Nephron progenitor cell (in vitro differentiated cells): ENCODE measurements at places on chromosomes 6 and 20.

- no peak for DNase-seq
Measured at GRCh38 chr6:47162793-47163192, 120.7 kb upstream of the ADGRF1 start.

DNA sequence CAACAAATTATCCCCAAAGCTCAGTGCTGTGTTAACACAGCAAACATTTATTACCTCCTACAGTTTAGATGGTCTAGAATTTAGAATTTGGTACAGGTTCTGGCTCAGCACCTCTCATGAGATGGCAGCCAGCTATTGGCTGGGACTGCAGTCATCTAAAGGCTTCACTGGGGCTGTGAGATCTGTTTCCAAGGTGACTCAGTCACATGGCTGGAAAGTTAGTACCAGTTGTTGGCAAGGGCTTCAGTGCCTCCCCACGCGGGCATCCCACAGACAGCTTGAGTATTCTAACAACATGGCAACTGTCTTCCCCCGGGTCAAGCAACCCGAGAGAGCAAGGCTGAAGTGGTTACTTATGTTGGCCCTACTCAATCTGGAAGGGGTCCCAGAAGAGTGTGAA is 44.8 kb upstream of the F13A1 start:
- DNase-seq, result no peak

DNA sequence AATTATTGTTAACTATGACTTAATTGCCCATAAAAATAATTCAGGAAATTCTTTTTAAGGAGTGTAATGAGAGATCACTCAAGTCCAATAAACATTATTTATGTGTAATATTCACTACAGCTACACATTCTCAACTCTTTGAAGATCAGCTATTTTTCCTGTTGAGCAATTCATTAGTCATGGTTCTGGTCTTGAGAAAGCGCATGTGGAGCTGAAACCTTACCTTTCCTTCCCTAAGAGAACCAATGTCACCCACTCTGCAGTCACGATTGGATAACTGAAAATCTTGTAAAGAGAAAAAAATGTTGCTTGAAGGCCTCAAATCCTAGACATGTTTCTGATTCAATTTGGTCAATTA is 736.9 kb upstream of the MARCKS start:
- no peak for DNase-seq

DNA sequence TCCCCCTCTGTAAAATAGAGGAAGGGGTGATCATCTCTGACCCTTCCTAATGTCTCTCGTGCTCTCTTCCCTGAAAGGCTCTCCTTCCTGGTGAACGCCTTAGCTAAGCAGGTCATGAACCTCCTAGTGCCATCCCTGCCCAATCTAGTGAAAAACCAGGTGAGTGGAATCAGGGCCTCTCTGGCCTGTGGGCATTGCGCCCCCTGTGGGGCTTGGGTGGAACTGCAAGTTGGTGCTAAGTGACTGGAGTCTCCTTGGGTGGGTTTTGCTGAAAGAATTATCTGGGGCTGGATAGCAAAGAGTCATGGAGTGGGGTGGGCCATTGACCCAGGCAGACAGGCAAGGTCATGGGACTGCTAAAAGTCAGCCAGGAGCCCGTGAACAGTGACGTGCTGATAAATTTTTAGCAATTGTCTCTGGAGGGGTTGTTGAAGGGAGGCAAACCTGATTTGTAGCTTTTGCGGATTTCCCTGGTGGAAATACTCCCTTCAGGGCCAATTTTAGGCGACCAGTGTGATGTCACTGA is 8.9 kb downstream of the BPIFB1 start:
- DNase-seq, result peak; percentile 76

- no peak for DNase-seq
Measured at GRCh38 chr6:88368071-88368787, 202.1 kb upstream of the CNR1 start.

- DNase-seq, result no peak
Measured at GRCh38 chr6:118867181-118867580, 26.8 kb upstream of the ASF1A start.
